ENCODE measurements at places on chromosomes 3 and 15.

GRCh38 chr3:172194702-172195406, 155.5 kb downstream of the FNDC3B start:
- no peak for DNase-seq

DNA sequence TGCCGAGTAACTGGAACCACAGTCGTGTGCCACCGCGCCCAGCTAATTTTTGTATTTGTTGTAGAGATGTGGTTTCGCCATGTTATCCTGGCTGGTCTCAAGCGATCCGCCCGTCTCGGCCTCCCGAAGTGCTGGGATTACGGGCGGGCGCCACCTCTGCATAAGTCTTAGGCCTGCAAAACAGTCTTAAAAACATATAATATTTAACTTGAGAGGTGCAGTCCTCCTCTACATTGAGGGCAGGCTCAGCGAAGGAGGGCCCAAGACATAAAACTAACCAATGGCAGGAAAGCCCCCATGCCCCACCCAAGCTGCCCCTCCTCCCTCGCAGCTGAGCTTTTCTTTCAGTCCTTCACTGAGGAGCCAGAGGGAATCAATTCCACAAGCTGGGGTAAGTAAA, at the start of gene SLC28A2:
SLC28A2 (plus strand) TSS at position 347 of the 400 bp plus-strand sequence. CDS start 982 bp downstream, outside the sequence.
- no peak for DNase-seq

DNA sequence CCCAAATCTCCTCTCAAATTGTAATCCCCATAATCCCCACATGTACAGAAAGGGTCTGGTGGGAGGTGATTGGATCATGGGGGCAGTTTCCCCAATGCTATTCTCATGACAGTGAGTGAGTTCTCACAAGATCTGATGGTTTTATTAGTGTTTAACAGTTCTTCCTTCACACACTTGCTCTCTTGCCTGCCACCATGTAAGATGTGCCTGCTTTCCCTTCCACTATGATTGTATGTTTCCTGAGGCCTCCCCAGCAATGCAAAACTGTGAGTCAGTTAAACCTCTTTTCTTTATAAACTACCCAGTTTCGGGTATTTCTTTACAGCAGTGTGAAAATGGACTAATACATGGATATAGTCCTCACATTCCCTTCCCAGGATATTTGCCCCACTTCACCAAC, 126.7 kb upstream of the SPATA12 start:
- no peak for DNase-seq

DNA sequence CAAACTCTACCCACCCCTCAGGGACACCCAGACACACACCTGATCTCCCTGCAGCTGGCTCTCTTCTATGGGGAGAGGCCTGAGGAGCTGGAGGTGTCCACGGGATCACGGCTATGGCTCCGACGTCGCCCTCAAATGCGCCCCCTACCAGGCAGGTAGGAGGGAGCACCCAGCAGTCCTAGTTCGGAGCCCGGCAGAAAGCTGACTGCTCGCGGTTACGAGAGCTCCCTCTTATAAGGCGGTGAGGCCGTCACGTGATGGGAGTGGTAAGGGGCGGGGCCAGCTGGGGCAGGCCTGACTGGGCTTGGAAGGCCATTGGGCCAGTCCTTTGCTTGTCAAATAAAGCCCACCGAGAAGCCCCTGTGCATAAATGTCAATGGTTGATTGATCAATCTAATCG, at the start of gene PRR20G:
PRR20G (minus strand) TSS at position 207 of the 400 bp plus-strand sequence. CDS start 681 bp downstream, outside the sequence.
- DNase-seq = no peak

- no peak for DNase-seq
Observed at GRCh38 chr3:27840807-27841594, 118.9 kb upstream of the EOMES start.

- peak; percentile 15 for DNase-seq
Observed at GRCh38 chr3:177337541-177338331, 140.5 kb upstream of the TBL1XR1 start.

All from T1000 (cell line).